Mucosa of gallbladder (tissue), 1 donor: ENCODE measurements at places on chromosomes 7 and 10.

GRCh38 chr7:96216373-96216772 is 105.5 kb downstream of the SLC25A13 start:
- DNase-seq: no peak

DNA sequence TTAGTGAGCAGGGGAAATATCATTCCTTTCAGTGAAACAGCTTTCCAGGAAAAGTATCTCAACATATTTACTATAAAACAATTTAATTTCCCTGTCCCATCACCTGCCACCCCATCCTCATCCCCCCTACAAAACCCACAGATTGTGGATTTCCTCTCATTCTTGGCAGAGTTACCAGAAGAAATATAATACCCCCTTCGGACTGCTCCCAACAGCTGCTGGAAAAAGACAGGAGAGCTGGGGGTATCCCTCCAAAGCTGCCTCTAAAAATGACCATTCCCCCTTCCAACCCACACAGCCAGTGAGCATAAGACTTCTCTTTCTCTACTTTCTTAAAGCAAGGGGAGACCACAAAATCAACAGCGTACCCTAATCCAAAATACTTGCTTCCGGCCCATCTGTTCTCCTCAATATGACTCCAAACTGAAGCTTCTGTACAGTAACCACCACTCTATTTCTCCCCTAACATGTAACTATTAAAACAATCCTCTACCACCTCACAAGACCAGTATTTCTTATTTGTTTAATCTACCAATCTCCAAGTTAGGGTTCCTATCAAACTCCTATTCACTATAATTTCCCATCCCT is 7.8 kb downstream of the FBXW4 start:
- no peak for DNase-seq

DNA sequence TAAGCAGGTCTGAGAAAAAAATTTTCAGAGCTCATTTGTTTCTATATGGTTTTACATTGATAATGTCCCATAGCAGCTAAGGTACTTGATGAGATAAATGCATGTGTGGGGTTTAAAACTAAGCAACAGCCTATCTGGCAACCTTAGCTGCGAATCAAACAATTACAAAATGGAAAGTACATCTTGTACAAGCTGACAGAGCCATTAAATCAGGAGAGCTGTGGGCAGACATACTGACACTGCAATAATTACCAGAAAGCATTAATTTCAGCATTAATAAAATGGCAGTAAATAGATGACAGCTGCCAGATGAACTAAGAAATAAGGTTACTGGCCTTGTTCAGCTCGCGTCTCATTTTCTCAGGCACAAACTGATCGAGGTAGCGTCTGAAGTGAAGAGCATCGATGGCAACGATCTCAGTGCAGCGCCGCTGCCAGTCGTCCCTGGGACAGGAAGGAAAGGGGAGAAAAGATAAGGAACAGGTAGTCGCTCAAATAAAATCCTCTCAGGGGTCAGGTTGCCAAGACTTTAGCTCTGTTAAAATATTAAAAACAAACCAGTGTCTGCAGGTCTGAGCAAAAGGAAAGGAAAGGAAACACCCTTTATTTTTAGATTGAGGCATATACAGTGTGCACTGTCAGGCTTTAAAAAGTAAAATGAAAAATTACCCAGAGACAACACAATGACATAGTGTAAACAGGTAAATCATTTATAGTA is 79.7 kb upstream of the OGDHL start:
- no peak for DNase-seq

- no peak for DNase-seq
These were observed 16.3 kb downstream of the TCF7L2 start for GRCh38 chr10:112966194-112966855.

GRCh38 chr10:72065439-72066025 is 22.8 kb downstream of the SPOCK2 start:
- no peak for DNase-seq

DNA sequence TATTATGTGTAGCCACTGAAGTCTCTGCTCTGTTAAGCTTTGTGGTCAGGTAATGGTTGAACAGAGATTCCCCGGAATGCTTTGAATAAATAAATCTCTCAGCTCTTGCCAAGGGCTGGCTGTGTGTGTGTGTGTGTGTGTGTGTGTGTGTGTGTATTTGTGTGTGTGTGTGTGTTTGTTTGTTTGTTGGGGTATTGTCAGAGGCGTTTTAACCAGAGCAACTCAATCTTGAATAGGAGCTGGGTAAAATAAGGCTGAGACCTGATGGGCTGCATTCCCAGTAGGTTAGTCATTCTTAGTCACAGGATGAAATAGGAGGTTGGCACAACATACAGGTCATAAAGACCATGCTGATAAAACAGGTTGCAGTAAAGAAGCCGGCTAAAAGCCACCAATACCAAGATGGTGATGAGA is 256.2 kb upstream of the CACNA2D1 start:
- peak; percentile 74 for DNase-seq

GRCh38 chr10:28200775-28201174 is 102.1 kb downstream of the MPP7 start:
- DNase-seq: no peak

- DNase-seq: no peak
These were observed 19.7 kb downstream of the UBE3C start for GRCh38 chr7:157158400-157158799.

- DNase-seq: no peak
These were observed 1068.6 kb downstream of the DNAJB9 start for GRCh38 chr7:109638321-109638720.

DNA sequence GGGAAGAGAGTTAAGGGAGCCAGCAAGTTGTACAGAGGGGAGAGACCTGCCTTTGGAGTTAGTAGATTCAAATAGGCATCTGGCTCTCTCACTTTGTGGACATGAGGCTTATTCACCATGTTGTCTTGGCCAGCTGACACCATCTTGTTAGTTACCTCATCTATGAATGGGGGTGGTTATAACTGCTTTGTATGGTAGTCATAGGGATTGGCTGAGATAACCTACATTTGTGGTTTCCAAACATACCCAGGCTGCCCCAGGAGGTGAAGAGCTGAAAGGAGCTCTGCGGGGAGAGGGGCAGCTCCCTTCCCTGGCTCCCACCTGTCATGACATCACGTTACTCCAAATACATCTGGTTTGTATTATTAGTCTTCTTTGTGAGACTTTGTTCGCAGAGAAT is 393.3 kb upstream of the AUTS2 start:
- DNase-seq: no peak

DNA sequence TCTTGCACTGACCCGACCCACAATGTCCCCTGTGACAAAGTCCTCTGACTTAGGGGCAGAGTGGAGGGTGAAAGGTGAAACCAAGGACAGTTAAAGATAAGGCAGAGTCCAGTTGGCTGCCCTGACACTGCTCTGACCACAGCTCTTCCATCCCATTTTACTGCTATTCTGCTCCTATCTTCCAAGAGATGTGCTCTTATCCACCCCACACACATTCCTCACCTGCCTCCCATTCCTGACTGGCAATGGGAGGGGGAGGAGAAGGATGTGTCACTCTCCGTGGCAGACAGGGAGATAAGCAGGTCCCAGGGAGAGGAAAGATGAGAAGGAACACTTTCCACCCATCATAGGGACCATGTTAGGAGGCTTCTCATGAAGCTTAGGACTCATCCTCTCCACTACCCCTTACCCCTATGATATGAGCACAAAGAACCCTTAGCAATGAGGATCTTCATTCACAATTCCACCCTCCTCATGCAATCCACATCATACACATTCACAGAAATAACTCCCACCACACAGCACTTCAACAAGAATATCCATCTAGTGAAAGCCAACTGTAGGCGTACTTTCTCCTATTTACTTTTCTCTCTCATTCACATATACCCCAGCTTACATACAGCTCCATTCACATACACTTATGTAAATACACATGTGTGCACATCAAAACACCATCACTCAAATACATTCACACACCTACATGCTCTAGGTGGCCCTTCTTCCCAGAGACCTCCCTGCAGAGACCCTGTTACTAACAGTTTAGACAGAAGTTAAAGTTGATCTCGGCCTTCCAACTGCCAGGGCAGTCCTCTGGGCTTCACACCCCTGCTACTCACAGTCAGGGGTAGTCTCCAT is 6.6 kb downstream of the SYNPO2L start:
- DNase-seq: no peak

- DNase-seq: no peak
These were observed 382.0 kb upstream of the ADARB2 start for GRCh38 chr10:2119316-2119715.

DNA sequence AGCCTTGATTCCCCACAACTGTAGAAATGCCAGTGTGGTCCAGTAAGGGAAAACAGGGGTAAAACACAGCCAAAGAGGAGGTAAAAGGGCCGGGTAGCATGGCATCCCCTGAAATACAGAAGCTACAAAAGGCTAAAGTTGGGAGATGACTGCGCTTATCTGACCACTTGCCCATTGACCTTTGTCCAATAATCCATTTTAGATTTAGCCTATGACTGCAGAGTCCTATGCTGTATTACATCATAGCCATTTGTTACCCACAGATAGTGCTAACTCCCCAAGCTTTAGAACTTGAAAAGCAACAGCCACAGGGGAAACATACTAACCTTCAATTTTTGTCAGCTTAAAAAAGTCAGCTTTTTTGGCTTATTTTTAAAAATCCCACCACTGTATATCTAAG is 26.2 kb downstream of the MTPN start:
- DNase-seq: no peak

GRCh38 chr10:91896212-91896756 is 13.0 kb downstream of the FGFBP3 start:
- DNase-seq: no peak

GRCh38 chr7:116097365-116098009 is 66.9 kb upstream of the TFEC start:
- no peak for DNase-seq

DNA sequence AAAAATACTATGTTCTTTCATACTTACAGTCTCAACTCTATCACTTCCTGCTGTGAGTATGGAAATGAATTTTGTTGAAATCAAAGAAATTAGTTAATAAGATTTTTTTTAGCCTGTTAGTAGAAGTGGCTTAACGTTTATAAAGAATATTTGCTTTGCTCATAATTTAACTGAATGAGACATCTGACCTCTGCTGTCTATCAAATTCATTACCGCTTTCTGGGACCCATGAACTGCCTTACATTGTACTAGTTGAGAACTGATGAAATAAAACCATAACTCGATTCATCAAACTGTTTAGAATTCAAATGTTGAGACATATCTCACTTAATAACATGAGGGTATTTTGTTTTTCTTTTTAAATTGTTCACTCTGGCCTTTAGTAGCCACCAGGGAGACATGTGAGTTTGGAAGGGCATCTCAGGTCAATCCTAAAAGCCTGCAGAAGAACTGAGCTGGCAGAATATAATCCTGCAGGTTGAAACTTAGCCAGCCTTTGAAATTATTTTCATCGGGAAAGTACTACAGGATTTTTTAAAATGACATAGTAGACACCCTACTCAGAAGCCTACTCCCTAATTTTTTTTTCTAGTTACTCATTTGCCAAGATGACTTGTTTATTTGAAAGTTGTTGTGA is 78.7 kb downstream of the KIAA1217 start:
- DNase-seq: no peak

GRCh38 chr10:21989453-21990154 is 13.9 kb downstream of the DNAJC1 start:
- peak; percentile 26 for DNase-seq

GRCh38 chr10:131646551-131647525 is 254.0 kb upstream of the PPP2R2D start:
- no peak for DNase-seq

GRCh38 chr10:89940076-89940475 is 238.7 kb downstream of the KIF20B start:
- DNase-seq: no peak

DNA sequence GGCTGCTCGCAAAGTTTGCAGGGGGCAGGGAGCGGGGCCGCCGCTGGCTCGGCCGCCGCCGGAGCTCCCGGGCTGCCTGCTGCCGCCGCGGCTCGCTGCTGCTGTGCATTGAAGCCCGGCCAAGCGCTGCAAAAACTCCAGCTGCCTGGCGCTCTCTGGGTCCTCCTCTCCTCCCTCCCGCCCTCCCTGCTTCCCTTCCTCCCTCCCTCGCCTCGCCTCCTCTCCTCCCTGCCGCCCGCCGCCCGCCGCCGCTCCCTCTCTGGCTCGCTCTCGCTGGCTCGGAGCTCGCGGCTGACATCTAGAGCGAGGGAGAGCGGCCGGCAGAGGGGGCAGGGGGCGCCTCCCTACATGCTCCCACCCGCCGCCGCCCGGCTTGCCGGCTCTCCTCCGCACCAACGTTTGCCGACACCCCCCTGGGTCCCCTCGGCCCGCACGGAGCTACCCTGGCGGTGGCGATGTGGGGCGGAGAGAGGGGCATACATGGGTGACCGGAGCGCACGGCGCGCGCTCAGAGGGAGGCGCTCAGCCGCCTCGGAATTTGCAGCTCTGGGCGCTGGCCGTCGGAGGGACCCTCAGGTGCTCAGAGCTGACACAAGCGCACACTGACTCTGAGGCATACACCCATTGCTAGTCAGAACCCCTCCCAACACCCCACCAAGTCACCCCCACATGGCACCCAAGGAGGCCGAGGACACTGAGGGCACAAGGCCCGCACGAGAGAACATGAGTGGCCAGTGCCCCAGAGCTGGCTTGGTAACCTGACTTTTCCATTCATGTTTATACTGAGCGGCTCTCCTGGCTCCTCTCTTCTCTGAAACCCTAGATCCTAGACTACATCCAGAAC is 1.2 kb upstream of the PLXNA4 start:
- peak; percentile 67 for DNase-seq

DNA sequence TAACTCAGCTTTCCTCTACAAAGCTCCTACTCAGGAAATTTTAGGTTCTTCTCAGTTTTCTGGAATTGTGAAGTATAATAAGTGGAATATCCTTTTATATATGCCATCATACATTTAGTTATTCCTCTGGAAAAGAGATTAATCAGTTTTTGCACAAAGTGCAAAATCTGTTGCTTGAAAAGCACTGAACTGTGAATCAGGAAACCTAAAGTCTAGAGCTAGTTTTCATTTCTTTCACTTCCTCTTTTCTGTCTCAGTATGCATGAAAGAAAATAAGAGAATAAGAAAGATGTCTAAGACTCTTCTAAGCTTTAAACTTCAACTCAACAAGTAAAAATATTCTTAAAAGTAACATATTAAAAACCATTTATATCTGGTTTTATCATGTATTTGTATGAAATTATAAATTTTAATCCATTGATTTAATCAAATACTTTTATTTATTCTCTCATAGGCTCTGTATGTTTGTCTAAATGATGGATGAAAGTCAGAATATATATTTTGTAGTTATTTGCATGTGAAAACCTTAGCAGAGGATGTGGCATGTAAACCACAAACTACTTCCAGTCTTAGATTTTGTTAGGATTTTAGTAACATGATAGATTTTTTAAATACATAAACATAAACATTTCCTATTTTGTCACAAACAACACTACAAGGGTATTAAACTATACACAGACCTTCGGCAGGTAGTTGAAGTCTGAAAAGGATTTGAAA is 1073.0 kb downstream of the XPNPEP1 start:
- no peak for DNase-seq
